ENCODE measurements at places on chromosomes 13 and 19.

DNA sequence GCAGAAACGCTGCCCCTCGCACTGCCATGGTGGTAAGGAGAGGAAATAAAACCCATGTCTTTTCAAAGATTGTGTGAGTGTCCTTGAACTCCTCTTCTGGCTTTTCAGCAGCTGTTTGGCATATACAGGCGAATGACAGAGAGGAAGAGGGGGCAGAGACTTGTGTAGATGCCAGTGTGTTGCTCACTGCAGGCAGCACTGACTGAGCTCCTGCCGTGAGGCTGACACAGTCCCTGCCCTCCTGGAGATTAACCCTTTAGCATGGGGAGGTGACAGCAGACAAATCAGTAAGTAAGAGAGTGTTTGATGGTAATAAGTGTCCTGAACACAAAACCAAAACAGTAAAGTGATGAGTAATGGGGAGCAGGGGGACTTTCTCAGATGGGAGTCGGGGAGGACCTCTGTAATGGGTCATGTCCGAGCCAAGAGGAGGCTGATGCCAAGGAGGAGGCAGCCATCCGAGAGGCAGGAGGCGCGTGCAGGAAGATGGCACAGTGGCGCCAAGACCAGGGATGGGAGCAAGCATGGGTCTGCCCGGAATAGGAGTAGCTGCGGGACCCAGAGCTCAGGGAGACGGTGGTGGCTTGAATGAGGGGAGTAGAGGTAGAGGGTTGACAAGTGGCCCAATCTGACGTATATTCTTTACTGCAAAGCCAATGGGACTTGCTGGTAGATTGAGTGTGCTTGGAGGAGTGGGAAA is 182.2 kb downstream of the FOXO1 start:
- no peak for DNase-seq

DNA sequence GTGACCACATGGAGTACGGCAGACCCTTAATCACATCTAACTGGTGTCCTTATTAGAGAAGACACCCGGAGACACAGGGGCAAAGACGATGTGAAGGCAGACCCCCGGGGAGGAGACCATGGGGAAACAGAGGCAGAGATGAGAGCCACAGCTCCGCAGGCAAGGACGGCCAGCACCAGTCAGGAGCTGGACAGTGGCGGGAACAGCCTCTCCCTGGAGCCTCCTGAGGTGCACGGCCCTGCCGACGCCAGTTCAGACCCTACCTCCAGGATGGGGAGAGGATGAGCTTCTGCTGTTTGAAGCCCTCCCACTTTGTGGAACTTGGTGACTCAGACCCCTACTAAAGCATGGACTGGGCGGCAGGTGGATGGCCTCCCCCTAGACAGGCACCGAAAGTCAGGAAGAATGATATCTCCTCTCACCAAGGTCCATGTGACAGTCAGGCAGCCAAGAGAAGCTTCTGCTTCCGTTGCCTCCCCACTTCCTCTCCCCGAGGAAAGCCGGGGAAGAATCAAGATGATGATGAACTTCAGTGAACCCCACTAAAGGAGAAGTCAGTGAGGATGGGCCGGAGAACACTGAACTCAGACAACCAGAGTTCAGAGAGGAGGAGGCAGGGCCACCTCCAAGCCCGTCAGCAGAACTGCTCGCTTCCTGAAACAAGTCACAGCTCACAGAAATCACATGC is 25.4 kb downstream of the RAB20 start:
- DNase-seq: no peak

GRCh38 chr19:48556825-48557224 is 4.9 kb downstream of the SULT2B1 start:
- no peak for DNase-seq

GRCh38 chr19:17778251-17778967 is 16.5 kb upstream of the B3GNT3 start:
- no peak for DNase-seq

DNA sequence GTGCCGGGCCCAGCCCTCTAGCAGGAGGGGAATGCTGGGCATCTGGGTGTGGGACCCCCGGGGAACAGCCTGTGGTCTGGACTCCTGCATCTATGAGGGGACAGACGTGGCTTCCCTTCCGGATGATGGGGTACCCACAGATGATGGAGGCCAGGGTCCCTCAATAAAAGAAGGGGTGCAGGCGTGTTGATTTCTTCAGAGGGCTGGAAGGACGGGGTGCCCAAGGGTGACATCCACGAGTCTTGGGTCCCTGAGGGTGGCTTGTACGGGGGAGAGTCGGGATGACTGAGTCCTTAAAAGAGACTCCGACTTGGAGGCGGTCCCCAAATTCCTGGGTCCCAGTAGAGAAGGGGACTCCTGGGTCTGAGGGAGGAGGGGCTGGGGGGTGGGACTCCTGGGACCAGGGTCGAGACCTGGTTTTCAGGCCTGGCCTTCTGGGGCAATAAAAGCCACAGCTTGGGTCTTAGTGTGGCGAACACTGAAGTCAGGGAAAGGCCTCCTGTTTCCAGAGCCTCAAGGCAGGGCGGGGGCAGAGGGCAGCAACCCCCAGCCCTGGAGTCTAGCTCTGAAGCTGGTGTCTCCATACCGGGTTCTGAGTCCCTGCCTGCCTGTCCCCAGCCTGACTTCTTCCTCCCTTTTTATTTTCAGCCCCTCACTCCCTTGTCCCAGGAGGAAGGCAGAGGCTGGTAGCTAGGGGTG is 459 bp upstream of the GRIN2D start:
- DNase-seq: no peak

DNA sequence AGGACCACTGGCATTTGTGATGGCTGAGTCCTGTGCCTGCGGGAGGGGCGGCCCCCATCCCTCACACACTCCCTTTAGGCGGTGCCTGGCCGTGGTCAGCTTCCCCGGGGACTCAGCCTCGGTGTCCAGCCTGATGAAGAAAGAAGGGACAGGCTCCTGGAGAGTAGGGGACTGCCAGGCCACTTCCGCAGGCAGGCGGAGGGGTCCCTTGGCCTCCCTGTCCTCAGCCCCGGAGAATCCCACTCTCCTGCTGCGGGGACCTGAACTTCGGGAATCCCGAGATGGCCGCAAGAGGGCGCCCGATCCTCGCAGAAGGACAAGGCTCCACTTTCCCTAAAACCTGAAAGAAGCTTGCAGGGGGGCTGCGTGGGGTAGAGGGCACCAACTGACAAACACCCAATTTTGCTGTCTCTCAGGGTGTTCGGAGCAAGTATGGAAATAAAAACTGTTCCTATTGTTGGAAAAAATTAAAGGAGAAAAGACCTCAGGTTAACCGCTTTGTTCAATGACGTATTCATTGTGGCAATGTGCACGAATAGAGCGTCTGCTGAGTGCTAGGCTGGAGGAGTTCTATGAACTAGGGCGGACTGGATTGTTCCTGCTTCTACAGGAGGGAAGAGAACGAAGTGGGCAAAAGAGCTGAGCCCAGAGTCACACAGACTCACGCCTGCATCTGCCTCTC is 297.3 kb downstream of the ZNF536 start:
- no peak for DNase-seq

DNA sequence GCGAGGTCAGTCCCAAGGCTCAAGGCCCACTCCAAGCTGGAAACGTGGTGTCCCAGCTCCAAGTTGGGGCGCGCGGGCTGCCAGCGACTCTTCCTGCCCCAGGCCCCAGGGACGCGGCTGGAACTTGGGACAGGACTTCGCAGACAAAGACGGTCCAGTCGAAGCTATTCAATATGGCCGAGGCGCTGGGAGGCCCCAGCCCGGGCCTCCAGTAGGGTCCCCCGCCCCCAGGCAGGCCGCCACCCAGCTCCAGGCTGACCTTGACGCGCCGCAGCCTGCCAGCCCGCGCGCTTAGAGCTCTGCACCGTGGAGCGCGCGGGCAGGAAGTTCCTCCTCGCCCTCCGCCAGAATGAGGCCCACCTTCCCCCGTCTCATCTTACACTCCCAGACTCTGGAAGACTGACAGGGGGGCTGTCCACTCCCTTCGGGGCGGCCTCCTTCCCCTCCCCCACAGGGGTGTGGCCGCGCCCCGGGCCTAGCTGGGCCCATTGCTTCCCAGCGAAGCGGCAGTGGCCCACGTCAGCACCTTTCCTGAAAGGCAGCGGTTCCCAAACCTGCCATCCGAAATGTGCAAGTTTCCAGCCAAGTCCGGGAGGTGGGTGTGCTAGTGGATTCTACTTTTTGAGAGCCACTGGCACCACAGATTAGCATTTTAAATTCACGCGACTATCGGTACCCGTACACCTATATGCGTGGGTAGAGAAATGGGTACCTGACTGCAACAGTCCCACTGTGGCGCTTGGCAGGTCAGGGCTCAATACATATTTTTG is at the start of gene CCDC8:
Gene CCDC8 (minus strand): TSS at position 303 of the 770 bp plus-strand sequence. CDS start 754 bp downstream, outside the sequence.
- no peak for DNase-seq

- no peak for DNase-seq
Observed at GRCh38 chr13:97495678-97496077, 61.7 kb downstream of the RAP2A start.

DNA sequence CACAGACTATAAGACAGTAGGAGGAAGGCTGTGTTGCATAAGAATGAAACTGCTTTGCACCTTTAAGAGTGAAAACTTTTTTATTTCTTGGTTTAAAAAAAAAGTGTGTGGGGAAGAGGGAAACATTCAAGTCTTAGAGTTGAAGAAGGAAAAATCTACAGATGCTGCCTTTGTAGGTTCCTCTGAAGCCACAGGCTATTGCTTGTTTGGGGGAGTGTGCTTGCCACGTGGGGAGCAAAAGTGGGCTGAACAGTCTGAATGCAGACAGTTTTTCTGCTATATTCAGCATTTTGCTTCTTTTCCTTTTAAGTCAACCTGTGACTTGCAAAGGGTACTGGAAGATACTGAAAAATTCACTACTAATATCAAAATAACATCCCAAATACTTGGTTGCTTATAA is 36.9 kb downstream of the EFNB2 start:
- no peak for DNase-seq

DNA sequence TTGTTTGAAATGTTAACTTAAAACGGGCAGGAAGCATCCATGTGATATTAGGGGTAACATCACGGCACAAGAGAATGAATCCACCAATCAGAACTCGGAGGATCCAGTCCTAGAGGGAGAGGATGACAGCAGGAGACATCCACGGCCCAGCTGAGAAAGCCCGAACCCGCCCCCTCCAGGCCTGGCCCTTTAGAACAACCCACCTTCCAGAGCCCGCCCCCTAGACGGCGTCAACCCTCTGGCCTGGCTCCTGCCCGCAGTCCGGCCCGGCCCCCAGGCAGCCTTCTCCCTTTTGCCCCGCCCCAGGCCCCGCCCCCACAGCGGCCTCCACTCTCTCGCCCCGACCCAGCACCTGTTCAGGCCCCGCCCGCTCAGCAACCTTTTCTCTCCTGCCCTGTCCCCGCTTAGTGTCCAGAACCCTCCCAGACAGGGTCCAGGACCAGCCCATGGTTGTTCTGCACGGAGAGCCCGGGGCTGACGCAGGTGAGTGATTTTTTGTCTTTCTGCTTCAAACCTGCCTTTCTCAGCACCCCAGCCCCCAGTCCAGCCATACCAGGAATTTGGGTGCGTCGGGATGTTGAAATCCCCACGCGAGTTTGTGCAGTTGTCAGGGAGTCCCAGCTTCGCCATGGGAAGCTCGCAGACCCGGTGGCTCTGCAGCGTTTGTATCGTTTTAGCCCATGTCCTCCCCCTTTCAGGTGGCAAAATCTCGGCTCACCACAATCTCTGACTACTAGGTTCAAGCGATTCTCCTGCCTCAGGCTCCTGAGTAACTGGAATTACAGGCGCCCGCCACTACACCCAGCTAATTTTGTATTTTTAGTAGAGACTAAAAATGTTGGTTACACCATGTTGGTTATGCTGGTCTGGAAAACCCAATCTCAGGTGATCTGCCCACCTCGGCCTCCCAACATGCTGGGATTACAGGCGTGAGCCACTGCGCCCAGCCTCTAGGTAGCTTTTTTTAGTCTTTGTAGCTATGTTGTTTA is 16.1 kb downstream of the ZNF816 start:
- DNase-seq: no peak

DNA sequence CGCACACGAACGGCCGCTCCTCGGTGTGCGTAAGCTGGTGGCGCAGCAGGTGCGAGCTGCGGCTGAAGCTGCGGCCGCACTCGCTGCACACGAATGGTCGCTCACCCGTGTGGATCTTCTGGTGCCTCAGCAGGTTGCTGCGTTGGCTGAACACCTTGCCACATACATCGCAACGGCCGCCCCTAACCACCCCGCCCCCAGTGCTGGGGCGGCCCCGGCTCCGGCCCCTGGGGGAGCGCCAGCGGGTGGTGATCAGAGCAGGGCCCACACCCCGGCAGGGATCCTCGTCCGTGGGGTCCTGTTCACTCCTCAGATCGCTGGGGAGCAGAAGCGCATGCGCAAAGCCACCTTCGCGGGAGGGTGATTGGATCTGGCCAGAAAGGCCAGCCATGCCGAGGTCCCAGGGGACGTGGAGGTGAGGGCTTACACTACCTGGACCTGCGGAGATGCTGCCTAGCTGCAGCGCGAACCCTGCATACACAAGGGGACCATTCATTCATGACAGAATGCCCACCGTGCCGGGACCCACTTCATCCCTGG is 4.7 kb upstream of the UBE2M start:
- DNase-seq: no peak

- DNase-seq: no peak
Observed at GRCh38 chr19:12364391-12365235, 870 bp downstream of the ZNF442 start.

GRCh38 chr13:84479656-84480055 is 597.4 kb upstream of the SLITRK1 start:
- peak; percentile 12 for DNase-seq

DNA sequence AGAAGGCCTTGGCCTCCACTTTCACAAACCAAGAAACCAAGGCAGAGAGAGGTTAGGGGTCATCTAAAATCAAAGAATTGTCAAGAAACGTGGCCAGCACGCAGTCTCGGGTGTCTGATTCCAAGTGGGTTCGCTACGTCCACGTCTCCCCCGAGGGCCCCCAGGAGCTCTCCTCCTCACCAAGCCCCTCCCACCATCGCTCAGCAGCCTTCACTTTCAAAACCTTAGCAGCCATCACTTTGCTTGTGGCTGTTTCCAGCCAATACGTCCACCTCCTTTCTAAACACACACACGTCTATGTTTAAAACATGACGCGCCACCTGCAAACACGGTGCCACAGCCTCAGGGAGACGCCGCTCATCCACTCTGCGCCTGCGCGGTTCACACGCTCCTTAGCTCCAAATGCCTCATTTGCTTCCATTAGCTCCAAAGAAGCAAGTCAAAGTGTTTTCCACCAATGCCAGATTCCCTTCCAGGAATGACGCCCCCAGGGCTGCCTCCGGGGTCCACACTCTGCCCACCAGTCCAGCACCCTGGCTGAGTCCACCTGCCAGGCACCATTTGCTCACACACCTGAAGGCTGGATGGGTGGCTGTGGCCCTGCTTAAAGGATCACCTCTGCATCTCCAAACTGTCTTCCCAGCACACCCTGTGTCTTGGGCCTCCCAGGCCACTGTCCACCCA is 5.5 kb downstream of the RASA3 start:
- no peak for DNase-seq

GRCh38 chr19:33194886-33195644 is 935 bp downstream of the LRP3 start:
- no peak for DNase-seq
